ENCODE measurements at places on chromosomes 4 and X. TPM values are rescaled to one million over a fixed set of nuclear protein-coding genes. Genes with fewer than 3 reads are reported as not detected.

Gene PDE5A
- 80.3 TPM for total RNA-seq

Gene LANCL3
- 0.38 TPM for total RNA-seq

Gene RASL11B
- total RNA-seq = 0.28 TPM

Gene RS1
- total RNA-seq = not detected

Data from regular cardiac myocyte (primary cell).